ENCODE measurements at places on chromosomes 12 and 14. TPM values are rescaled to one million over a fixed set of nuclear protein-coding genes. Genes with fewer than 3 reads are reported as not detected.

- DNase-seq = peak; percentile 88
Observed at GRCh38 chr12:113232840-113233585, 11.7 kb downstream of the TPCN1 start.

DNA sequence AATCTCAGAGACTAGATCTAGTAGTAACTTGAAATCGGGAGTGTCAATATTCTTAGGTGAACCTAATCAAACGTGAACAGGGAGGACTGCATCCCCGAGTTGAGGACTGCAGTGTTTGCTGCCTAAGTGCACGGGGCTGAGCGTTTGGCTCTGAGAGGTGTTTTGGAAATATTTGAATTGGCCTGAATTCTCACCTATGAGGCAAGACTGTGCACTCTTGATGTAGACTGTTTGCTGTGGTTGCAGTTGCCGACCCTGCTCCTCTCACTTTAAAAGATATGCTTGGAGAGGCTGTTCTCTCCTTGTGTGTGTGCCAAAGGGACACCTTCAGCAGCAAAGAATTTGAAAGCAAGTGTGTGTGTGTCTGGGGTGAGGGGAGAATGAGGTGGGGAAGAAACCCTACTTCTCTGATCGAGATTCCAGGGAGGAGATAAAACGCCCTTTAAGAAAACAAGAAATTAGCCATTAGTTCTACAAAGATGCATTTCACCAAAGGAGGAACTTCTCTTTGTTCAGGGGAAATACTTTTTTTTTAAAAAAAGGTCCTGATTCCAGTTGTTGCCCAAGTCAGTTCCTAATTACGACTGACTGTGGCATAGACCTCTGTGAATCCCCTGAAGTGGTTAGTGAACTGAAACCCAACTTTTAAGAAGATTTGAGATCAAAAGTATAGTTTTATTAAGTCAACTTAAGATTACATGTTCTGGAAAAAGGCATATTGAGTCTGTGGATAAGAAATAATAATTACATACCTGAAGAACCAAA is 106.6 kb downstream of the DYRK2 start:
- DNase-seq = peak; percentile 6

DNA sequence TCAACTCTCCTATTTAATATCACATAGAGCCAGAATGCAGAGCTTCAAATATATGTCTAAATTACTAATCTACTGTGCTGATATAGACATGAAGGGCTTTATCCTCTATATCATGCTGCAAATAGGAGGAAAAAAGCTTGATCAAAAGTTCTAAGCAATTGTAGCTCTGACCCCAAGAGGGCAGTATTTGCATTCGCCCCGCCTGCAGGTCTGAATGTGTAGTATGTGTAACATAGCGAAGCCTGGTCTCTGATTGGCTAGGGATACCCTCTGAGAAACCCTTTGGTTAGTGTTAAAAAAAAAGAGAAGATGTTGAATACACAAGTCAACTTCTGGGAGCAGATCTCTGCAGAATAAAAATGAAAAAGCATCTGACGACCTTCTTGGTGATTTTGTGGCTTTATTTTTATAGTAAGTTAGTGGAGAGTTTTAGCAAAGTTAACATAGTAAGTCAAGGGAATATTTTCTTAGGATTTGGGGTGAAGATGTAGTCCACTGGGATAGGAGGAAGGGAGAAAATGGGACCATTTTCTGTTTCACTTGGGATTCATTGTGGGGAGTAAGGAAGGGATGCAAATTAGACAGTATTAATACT is 151.6 kb upstream of the OR4E1 start:
- DNase-seq = no peak

GRCh38 chr14:31943217-31943799 is 133.8 kb upstream of the ARHGAP5 start:
- DNase-seq = no peak

GRCh38 chr14:30267141-30267540 is 291.8 kb upstream of the G2E3 start:
- DNase-seq = no peak

CLEC2B gene
- polyA plus RNA-seq = 85.8 TPM

HRK gene
- polyA plus RNA-seq = 7.9 TPM

GRCh38 chr14:85789506-85789905 is 259.6 kb downstream of the FLRT2 start:
- DNase-seq = no peak

GRCh38 chr12:88267630-88268029 is 125.5 kb downstream of the TMTC3 start:
- no peak for DNase-seq

IL22 gene
- not detected for polyA plus RNA-seq

DNA sequence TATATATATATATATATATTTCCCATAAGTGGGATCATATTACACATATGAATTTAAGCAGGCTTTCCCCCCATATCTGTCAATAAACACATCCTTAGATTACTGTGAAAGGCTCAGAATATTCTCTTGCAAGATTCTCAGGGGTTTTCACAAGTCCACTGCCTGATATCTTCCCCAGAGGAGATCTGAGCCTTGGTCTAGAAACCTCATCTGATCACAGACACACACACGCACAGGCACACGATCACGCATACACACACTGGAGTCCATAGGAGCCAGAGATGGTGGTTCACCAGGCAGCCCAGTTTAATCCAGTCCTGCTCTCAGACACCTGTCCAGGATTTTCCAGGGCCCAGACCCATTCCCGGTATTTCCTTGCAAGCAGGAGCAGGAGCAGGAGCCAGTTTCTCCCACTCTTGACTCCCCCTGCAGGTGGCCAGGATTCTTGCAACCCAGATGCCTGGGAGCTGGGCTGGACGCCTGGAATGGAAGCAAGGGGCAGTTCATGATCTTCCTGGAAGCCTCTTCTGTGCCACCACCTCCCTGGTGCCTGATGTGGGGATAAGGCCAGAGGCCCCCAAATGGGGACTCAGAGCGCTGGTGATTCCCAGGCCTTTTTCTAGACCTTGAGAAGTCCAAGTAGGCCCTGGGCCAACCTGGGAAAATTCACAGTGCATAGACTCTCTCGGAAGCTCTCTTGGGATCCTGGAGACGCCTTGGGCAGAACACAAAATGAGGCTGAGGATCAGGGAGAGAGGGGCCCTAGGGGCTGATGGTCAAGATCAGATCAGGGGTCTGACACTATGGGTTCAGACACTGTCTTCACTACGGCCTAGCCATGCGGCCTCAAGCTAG is 16.5 kb upstream of the KRT78 start:
- no peak for DNase-seq

PAPLN gene
- 0.38 TPM for polyA plus RNA-seq

USP15 gene
- polyA plus RNA-seq = 120 TPM

- DNase-seq = no peak
Observed at GRCh38 chr12:96720363-96720705, 186.7 kb upstream of the NEDD1 start.

SSTR1 gene
- not detected for polyA plus RNA-seq

DNA sequence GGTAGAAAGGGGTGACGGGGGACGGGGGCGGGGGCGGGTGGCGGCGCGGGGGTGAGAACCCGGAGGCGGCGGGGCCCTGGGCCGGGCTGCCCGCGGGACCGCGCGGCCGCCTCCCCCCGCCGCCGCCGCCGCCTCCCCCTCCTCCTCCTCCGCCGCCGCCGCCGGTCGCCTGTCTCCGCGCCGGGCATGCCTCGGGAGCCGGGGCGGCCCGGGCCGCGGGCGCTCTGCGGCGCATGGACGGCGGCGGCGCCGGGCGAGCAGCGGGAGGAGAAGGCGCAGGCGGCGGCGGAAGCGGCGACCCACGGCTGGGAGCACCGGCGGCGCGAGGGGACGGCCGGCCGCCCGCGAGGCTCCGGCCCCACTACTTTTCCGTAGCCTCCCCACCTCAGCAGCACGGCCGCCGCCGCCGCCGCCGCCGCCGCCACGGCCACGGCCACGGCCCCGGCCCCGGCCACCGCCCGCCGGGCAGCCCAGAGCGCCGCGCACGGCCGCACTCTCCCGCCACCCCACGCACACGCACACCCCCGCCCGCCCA is at the start of gene NPAS3:
Gene NPAS3, plus strand, starts transcription at position 161 of the 535 bp plus-strand sequence.
- DNase-seq = no peak

DNA sequence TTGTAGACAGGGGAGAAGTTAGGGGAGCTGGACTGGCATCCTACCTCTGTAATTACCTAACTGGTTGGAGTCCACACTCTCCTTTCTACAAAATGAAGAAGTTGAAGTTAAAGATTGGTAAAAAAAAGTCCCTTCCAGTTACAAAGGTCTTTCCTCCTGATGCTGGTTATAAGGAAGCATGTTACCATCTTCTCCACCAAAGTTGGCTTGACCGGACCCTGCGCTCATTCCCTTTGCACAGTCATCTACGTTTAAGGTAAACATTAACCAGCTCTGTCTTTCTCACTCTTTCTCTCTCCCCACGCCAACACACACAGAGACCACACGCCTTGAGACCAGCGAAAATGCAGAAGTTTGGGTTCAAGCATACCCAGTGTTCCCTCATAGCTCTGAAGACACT is 11.9 kb downstream of the FBLN5 start:
- DNase-seq = no peak

BAG5 gene
- polyA plus RNA-seq = 41.9 TPM

GRCh38 chr14:37595809-37596621 is 586 bp downstream of the TTC6 start:
- DNase-seq = peak; percentile 17

DNA sequence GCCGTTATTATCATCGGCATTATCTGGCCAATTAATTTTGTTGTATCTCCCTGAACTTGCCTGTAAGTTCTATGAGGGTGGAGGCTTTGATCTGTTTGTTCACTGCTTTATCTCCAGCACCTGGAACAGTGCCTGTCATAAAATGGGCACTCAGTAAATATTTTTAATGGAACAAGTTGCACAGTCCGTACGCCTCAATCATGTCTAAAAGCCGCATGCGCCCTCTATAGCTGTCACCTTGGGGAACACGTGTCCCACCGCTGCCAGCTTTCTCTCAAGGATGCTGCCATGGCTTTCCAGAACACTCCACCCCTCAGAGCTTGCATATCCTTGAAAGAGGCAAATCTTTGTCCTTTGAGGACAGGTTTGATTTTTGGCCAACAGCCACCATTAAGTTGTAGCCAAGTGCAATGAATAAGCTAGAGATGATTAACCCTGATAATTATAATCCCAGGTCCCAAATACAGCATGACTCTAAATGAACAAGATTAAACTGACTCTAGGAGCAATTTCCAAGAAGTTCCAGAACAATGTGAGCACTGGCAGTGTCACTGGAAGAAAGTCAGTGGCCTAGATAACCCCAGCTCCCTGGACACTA is 55.1 kb downstream of the ERH start:
- DNase-seq = no peak

GRCh38 chr12:78185109-78185508 is 354.4 kb downstream of the NAV3 start:
- DNase-seq = no peak

DNA sequence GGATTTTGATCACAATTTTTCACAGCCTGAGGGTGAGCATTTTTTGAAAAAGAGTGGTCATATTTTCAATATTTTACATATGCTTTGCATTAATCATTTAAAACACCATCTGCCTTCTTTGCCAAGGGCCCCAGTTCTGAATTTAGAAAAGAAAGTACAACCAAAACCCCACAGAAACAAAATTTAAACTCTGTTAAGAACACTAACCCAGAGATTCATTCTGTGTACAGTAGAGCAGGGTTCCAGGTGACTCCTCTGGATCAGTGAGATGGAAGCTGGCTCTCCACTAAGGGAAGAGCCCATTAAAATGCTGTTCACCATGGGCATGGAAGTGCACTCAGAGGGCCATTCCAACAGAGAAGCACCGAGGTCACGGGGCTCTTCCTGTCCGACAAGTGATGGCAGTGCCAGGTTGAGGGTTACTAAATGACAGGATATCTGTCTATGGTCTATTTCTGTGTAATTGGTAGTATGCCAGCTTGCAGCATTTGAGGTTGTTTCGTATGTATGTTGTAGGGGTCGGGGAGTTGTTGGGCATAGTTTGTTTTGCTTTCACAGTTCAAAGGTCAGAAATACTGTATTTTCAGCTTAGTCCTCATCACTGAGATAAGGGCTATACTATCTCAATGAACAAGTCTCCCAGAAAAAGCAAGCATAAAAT is 95.9 kb downstream of the SLC35F4 start:
- DNase-seq = no peak

All from naive B cell (primary cell).